NB4 (cell line): ENCODE measurements at places on chromosomes 7 and 10.

- DNase-seq = no peak
Measured at GRCh38 chr7:104922182-104923009, 91.6 kb upstream of the KMT2E start.

DNA sequence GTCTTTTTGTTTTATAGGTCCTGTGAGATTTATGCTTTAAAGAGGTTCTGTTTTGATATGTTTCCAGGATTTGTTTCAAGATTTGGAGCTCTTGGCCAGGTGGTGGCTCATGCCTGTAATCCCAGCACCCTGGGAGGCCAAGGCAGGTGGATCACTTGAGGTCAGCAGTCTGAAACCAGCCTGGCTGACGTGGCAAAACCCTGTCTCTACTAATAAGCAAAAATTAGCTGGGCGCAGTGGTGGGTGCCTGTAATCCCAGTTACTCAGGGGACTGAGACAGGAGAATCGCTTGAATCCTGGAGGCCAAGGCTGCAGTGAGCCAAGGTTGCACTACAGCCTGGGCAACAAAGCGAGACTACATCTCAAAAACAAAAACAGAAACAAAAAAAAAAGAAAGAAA, 8.3 kb upstream of the HYAL4 start:
- DNase-seq = no peak

GRCh38 chr10:131936736-131937135, 35.9 kb downstream of the PPP2R2D start:
- DNase-seq = no peak

DNA sequence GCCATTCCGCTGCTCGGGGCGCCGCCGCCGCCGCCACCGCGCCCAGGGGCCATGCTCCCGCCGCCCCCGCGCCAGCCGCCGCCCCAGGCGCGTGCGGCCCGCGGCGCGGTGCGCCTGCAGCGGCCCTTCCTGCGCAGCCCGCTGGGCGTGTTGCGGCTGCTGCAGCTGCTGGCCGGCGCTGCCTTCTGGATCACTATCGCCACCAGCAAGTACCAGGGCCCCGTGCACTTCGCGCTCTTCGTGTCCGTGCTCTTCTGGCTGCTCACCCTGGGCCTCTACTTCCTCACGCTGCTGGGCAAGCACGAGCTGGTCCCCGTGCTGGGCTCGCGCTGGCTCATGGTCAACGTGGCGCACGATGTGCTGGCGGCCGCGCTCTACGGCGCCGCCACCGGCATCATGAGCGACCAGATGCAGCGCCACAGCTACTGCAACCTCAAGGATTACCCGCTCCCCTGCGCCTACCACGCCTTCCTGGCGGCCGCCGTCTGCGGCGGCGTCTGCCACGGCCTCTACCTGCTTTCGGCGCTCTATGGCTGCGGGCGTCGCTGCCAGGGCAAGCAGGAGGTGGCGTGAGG, 383 bp downstream of the MARVELD1 start:
- peak; percentile 89 for DNase-seq

GRCh38 chr7:23272275-23272674, 25.7 kb downstream of the GPNMB start:
- DNase-seq = no peak
